ENCODE measurements at places on chromosomes 7 and 10.

DNA sequence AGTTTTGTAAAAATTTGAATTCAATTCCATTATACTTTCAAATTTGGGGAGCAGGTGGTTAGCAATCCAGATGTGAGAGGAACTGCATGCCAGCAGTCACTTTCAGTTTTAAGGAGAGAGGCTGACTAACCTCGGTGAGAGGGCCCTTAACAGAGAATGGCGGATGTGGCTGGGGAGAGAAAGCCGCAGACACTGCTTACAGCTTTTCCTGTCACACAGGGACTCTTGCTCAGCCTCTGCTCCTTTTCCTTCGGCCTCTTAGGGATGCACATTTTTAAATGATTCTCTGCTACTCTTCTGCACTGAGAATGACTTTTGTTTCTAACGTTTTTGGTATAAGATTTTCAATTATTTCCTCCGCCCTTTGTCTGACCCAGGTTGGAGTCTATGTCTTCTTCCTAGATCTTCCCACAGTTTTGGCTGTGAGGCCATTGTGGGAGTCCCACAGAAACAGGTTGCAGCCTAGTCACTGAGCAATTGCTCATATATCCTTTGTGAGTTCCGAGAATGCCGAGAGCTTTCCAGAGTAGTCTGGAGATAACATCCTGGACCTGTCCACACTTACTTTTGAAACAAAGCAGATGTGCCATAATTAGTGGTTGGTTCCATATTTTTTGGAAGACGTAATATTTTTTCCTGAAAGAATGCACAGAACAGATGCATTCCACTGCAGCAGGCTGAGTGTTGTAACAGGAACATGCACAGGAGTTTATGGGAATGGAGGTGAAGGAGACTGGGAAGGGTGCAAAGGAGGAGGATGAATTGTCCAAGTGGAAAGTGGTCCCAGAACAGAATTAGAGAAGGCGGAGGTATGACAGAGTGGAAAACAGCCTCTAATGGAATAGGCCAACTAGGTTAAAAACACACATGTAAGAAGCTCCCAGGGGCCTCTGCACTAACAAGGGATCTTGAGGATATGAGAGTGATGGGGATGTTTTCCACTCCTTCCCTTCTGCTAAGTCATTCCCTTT lies 168.0 kb upstream of the ZNF32 start:
- DNase-seq, result no peak

- DNase-seq, result peak; percentile 79
Measured at GRCh38 chr10:119190353-119190752, 11.7 kb upstream of the PRDX3 start.

DNA sequence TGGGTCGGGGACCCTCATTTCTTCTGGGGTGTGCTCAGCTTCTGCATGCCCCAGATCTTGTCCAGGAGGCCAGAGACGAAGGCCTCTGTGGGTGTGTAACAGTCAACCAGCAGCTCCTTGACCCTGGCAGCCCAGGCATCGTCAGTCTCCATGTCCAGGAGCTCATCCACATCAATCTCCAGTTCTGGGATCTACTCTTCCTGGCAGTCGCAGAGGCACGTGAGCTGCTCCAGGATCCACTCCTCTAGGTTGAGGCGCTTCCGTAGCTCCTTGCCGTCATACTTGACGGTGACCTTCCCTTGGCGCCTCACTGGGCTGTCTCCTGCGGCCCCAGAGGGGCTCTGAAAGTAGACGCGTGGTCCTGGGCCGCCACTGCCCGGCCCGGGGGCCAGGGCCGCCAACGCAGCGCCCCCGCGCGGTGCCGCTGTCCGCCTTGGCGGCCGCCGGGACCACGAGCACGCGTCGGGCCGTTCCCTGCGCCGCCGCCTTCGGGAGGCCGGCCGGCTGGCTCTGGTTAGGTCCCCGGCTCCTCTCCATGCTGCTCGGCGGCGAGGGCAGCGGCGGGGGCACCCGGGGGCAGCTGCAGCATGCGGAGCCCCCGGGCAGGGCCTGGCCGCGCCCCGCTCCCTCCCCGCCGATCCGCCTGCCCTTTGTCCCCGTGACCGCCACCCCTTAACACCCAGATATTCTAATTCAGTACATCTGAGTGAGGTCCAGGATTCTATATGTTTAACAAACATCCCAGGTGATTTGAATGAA lies 170.5 kb downstream of the SEPTIN7 start:
- DNase-seq, result no peak

DNA sequence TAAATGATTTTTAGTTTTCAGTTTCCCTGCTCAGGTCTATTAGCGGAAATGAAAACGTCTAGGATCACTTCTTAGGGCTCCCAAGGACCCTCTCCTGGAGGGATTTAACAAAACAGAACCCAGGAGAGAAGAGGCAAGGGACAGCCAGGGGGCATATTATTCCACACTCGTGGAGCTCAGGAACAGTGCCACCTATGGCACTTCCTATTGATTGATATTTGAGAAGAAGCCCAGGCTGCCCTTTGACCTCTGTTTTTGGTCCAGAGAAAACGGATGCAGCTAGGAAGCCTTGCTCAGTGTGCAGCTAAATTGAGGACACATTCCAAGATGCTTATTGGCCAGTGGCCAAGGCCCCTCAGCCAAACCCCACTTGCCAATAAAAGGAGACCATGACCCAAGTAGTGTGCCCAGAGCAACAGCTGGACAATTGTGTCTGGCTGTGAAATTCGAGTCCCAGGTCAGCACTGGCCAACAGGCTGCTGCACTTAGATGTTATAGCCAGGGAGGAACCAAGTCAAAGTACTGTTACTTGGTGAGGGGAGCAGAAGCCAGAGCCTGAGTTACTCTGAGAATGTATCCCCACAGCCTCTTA lies 24.0 kb upstream of the GPNMB start:
- DNase-seq, result no peak

GRCh38 chr10:93115661-93116383 lies 42.1 kb downstream of the CYP26A1 start:
- peak; percentile 45 for DNase-seq

GRCh38 chr7:101747879-101748345 lies 69.5 kb upstream of the CUX1 start:
- no peak for DNase-seq

DNA sequence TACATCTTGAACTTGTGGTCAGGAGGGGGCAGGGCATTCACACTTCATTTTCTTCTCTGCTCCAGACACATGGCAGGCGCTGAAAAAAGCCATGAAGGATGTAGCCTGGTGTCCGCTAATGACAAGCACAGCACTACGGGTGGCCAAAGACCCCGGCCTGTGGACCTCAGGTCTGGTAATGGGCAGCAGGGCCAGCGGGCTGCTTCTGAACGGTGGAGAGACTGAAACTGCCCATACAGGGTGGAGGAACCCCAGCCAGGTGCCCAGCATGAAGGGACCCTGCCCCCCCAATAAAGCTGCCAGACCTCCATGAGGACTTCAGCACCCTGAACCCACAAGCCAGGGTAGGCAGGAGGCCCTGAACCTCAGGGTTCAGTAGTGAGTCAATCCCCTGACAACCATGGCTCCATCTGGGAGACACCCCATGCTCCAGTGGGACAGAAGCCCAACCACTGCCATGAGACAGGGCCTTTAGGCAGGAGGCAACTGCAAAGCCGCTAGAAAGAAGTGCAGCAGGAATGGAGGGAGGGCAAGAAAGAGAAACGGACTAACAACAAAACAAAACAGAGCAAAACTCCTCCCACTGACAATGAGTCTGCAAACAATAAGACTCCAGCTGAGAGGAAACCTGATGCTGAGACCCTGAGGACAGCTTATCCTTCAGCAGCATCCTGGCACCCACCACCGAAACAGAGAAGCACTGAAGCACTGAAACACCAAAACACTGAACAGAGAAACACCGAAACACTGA lies 140.2 kb upstream of the PPP2R2D start:
- no peak for DNase-seq

DNA sequence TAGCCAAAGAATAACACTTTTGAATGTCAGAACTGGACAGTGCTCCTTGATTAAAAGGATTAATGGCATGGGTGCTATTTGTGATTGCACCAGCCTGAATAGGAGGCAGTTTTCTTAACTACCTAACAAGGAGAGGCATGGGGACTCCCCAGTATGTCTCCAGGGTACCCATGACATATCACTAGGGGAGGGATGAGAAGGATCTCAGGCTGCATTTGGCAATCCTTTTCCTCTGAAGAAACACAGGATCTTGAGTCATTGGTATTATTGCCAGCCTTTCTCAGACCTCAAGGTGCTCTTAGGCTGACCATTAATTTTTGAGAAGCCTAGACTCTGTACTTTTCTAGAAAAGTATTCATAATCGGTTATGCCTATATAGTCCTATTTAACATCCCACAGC lies 77.5 kb upstream of the NPVF start:
- no peak for DNase-seq

DNA sequence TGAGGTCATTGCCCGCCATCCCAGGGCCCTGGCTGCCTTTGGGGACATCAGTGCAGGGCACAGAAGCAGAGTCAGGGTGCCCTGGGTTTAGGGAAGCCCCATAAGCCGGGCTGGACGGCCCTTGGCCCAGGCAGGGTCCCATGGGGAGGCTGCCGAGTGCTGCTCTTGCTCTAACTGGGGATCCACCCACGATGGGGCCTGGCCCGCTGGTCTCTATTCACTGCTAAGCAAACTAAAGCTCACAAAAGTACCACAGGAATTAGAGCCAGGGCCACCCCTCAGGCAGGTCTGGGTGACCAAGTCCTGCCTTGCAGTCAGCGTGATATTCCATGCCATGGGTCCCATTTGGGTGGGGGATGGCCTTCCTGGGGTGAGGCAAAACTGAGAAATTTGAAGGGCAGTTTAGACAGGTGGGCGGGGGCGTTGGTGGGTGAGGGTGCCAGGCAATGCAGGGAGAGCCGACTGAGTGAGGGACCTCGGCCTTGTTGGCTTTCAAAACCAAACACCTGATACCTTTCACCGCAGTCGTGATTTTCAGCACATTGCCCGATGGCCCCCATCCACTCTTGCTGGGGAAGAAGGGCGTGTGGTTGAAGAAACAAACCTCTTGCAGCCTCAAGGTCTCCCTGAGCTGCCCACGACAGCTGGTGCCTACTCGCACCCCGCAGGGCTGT lies 92.8 kb upstream of the PPIF start:
- no peak for DNase-seq

DNA sequence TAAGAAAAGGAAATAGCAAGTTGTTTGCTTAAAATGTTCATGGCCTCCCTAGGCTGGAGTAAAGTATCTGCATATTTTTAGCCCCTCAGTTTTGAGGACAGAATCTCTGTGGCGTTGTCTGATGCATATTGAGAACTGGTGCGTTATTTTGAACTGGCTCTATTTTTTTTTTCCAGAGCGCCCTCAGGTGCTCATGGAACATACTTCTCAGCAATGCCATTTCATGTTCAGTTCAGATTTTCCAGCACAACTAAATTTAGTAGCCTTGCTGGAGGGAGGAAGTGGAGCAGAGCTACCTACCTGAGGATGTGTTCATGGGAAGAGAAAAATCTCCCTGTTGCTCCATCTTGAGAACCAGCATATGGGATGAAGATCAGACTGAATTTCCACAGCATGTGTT lies 870.5 kb downstream of the LRMDA start:
- DNase-seq, result no peak

GRCh38 chr7:94897541-94897940 lies 9.9 kb upstream of the PPP1R9A start:
- DNase-seq, result no peak

- no peak for DNase-seq
Measured at GRCh38 chr7:89584896-89585295, 569.4 kb upstream of the STEAP1 start.

DNA sequence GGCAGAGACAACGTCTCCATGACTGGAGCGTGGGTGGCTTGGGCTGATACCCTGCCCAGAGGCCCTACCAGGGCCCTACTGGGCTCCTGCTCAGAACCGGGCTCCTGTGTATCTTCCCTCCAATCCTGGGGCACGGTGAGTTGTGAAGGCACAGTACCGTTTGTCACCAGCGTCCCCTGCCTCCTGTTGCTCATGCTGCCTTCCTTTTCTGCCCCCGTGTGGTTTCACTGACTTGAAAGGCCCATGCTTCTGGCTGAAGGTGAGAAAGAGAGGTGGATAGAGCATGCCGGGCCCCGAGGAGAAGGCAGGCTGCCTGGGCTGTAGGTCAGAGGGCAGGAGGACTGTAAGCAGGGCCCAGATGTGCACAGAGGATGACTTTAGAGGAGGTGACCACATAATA lies 9.1 kb upstream of the DMBT1 start:
- DNase-seq, result no peak

DNA sequence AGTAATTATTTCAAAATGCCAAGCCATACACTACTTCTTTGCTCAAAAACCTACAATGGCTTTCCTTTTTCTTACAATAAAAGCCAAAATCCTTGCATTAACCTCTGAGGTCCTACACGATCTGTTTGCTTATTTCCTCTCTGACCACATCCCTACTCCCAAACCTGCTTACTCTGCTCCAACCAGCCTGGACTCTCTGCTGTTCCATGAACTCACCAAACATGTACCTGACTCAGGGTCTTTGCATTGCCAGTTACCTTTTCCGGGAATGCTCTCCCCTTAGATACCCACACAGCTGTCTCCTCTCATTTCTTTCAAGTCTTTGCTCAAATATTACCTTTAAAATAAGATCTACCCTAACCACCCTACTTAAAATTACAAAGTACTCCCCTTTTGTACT lies 2.3 kb downstream of the ABCB4 start:
- DNase-seq, result no peak

DNA sequence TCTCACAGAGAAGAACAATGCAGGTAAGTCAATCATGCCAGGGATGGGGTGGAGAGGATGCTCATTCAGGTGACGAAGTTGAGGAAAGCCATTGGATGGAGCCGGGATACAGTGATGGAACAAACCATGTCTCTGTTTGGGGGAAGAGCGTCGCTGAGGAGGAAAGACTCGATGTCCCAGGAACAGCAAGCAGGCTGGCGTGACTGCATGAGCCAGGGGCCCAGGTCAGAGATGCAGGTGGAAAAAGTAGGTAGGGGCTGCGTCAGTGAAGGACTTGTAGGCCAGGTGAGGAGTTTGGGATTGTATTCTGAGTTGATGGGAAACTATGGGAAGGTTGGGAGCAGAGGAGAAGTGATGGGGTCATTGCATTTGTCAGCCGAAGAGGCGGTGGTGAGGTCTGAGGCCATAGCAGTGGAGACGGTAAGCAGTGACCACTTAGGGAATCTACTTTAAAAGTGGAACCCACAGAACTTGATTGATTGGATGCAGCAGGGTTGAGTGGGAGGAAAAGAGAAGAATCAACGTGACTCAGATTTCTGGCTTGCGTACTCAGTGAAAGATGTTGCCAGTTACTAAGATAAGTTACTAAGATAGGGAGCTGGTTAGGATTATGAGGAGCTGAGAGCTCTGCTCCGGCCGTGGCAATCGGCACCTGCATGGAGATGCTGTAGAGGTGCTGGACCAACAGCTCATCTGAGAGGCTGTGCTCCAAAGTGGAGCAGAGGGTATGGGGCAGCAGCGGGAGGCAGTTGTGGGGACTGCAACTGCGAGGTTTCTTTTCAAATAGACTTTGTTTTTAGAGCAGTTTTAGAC lies 12.5 kb upstream of the IL2RA start:
- peak; percentile 46 for DNase-seq

DNA sequence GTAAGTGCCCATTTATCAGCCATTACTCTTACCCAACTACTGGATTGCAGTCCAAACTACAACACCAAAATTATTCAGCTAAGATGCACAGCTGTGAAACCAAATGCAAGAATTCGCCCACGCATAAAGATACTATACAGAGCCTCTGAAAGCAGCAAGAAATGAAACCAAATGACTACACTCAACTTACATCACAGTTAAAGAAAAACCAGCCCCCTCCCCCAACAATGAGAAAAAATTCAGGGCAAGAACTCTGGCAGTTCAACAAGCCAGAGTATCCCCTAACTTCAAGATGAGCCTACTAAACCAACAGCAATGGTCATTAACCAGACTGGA lies 209.1 kb upstream of the VWC2 start:
- DNase-seq, result no peak

- no peak for DNase-seq
Measured at GRCh38 chr10:6674291-6674690, 94.2 kb upstream of the PRKCQ start.

GRCh38 chr10:11274452-11274851 lies 256.8 kb downstream of the CELF2 start:
- no peak for DNase-seq
